Stimulated activated CD8-positive, alpha-beta memory T cell treated with anti-CD3 and anti-CD28 coated beads, Interleukin-12 subunit alpha, Interleukin-12 subunit beta, amount 100 ng/mL, for 4 hours (primary cell): ENCODE measurements at places on chromosomes 13 and 19.
A peak's percentile ranks its signal among the peaks of the same experiment; 100 is the strongest.

- no peak for DNase-seq
Observed at GRCh38 chr13:30502237-30502636, 36.5 kb upstream of the HMGB1 start.

DNA sequence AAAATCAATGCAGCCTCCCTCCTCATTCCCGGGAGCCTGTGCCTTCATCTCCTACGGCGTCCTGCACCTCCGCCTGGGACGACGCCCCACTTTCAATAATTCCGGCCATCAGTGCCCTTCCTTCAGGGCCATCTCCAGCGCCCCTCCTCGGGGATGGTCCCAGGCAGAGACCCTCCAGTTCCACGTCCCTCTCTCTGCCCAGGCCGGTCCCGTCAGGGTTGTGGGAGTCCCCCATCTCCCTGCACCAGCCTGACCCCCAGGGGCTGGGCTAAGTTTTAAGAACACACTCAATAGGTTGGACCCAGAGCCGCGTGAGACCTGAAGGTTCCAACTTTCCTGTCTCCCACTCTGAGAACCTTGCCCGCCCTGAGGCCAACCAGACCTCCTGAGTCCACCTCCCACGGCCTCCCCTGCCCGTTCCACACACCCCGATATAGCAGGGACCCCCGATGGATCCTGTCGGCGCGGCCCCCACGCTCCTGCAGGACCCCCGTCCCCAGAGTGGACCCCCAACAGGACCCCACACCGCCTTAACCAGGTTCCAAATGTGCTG lies 646 bp downstream of the TMEM161A start:
- no peak for DNase-seq

- peak; percentile 59 for DNase-seq
Observed at GRCh38 chr19:48319647-48320541, 5.5 kb upstream of the EMP3 start.

DNA sequence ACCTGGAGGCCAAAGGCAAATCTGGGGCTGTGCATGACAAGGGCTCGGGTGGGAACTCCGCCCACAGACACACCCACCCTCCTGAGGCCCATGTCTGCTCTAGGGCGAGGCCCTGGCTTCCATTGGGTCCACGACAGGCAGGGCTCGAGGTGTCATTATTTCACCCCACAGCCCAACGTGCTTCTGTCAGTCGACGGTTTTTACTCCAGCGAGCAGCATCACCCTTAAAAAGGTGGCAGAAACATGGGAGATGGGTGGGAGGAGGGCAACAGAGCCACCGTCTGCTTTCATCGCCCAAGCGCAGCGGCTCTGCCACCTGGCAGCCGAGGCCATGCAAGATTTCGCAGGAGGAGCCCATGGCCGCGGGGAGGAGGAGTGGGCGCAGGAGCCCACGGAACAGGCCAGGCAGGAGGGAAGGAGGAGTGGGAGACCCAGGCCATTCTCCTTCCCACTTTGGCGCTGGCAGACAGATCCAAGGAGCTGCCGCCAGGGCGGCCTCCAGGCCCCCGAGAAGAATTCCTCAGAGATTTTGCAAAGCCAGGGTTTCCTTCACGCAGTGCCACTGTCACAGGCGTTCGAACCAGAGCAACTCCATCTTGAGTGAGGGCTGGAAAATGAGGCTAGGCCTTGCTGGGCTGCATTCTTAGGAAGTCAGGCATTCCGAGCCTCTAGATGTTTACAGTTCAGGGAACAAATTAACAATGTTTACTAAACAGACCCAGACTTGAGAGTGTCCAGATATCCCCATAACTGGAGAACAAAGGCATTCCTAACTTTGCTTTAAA lies 49.3 kb upstream of the TUBGCP3 start:
- no peak for DNase-seq

- DNase-seq = no peak
Observed at GRCh38 chr13:33575378-33575777, 242.6 kb upstream of the RFC3 start.

GRCh38 chr19:35775046-35775297 lies 392 bp upstream of the ARHGAP33 start:
- DNase-seq = no peak

GRCh38 chr13:76216729-76217128 lies 580.6 kb downstream of the LMO7 start:
- no peak for DNase-seq

- DNase-seq = no peak
Observed at GRCh38 chr13:52921194-52921593, 72.8 kb upstream of the PCDH8 start.

GRCh38 chr19:37217480-37217774 lies 587 bp upstream of the ZNF383 start:
- DNase-seq = no peak

GRCh38 chr13:35216131-35216530 lies 260.4 kb downstream of the MAB21L1 start:
- no peak for DNase-seq

- DNase-seq = no peak
Observed at GRCh38 chr13:39556866-39557265, 46.1 kb downstream of the LHFPL6 start.

- DNase-seq = no peak
Observed at GRCh38 chr19:3119693-3120380, 16.0 kb upstream of the GNA15 start.

GRCh38 chr13:99296398-99296797 lies 10.8 kb downstream of the GPR183 start:
- DNase-seq = no peak

DNA sequence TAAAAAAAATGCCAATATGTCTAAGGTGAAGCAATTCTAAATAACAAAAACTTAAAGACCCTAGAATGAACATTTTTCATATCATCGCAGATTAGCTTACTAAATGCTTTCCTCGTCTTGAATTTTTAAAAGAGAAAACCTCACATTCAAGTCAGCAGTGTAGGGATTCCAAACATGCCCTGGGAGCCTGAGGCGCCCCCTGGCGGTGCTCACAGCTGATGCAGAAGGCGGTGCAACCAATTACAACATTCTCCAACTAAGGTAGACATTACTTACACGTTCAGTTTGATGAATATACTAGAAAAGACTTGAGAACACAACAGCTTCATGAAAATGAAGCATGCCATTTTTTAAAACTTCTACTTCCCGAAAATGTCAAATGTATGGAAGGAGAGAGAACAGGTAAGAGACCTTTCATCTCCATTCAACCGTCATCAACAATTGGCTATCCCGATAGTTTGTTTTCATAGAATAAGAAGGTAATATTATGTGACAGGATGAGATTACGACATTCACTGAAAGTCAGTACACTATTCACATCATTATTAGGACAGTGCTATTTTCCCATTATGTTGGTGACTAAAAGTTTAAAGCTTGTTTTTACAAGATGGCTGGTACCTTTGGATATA lies 304.4 kb downstream of the DCLK1 start:
- no peak for DNase-seq

DNA sequence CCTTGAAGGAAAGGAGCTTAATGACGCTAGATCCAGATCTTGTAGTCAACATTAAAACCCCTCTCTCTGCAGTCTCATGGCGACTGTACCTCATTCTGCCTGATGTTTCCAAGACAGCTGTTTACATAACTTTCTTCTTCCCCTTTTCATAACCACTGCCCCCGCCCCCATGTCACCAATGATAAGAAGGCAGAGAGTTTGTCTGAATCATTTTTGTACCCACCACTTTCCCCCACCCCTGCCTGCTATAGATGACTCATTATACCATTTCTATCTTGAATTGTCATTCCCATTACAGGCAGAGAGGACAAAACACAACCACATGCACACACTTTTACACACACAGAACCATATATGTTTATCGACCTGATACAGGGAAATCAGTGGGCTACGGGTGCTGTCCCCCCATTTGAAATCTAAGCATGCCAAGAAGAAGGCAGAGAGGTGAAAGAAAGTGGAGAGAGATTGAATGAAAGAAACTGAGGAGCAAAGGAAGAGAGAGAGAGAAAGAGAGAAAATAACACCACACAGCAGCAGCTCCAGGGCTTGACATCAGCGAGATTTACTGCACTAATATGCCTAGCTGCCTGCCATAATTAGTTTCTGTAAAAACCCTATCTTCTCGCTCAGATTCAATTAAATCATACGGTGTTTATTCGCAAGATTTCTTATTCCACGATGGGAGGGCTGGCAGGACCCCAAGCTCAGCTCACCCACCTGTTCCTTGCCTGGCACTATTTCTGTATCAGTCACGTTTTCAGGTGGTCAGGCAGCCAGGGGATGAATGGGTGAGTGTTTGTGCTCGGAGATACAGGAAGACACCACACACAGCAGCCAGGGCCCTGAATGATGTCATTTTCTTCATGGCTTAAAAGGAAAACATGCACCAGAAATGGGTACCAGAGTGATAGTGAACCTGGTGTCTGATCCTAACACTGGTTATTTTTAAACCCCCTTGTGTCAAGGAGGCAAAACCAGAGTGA lies 114.3 kb upstream of the SERP2 start:
- peak; percentile 55 for DNase-seq

- no peak for DNase-seq
Observed at GRCh38 chr19:31262725-31263191, 86.5 kb downstream of the TSHZ3 start.

GRCh38 chr13:95926231-95926630 lies 127.0 kb downstream of the UGGT2 start:
- DNase-seq = no peak

DNA sequence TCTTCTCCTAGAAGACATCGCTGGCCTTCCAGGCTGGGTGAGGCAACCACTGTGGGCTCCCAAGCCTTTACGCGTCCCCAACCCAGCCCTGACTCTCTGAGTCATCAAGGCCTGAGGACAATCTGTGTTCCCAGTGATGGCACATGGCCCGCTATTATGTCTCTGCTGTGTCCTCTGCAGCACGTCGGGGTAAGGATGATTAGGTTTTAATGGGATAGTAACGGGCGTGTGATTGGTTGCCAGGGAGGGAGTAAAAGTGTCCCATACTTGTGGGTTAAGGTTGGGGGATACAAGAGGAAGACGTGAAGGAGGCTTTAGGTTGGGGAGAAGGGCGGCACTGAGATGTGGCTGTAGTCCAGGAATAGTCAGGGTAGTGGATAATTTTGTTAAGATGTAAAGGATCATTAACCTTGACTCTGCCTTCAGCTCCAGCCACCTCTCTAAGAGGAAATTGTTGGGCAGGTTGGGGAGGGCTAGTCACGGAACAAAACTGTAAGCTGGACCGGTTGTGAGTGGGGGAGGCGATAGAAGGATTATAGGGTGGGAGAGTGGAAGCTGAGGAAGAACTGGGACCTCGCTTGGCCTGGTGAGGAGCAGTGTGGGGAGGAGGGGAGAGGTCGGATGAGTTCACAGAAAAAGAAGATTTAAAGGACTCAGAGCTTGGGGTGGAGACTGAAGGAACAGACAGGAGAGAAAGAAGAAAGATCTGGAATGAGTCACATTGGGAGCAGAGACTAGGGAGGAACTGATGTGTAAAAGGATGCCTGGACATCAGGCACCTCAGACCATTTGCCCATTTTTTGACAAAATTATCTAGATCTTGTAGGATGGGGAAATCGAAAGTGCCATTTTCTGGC lies 27.9 kb upstream of the IGFL1 start:
- no peak for DNase-seq

GRCh38 chr13:110546926-110547325 lies 14.6 kb downstream of the RAB20 start:
- DNase-seq = no peak

DNA sequence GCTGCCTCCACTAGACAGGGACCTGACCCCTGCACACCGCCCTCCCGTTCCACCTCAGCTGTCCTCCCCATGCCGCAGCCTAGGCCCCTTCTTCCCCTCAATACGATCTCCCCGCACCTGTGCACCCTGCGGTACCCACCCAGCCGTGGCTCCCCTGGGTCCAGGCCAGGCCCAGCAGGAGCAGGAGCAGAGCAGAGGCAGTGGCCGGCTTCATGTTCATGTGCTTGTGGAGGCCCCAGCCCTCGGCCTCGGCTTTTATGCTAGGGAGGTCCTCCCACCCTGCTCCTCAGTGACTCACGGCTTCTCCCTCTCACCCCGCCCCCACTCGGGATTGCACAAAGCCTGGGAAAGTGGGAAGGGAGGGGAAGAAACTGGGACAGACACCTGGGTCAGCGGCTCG lies 11.4 kb upstream of the KRTDAP start:
- no peak for DNase-seq

DNA sequence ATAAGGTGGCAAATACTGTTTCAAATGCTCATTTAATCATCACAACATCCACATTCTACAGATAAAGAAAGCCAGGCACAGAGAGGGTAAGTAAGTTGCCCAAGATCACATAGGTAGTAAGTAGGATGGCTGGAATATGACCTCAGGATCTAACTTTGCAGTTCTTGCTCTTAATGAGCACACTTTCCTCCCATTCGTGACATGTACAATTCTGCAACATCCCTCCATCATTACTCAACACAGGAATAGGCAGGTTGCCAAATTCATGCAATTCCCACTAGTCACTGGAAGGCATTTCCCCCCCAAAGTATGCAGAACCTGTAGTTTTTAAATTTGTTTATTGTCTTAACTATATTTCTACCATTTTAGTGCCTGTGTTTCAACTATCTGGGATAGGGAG lies 109.2 kb downstream of the OLFM4 start:
- DNase-seq = no peak

DNA sequence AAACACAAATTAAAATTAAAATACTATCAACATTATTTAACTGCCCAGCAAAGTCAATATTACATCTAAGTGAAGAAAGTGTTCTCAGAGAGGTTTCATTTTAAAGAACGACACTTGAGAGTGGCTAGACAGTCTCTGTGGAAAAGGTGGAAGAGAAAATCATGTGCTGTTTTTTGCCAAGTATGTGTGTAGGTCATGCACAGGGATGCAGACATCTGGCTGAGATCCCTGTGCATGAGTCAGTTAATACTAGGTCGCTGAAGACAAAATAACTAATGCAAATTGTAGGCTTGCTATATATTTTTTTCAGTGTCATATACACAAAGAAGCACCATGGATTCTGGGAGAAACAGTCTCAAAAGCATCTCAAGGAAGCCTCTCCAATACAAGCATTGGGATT lies 44.3 kb upstream of the ENOX1 start:
- DNase-seq = no peak

- DNase-seq = no peak
Observed at GRCh38 chr13:31175847-31176532, 14.3 kb upstream of the HSPH1 start.

GRCh38 chr13:106095406-106095805 lies 440.1 kb downstream of the EFNB2 start:
- no peak for DNase-seq

DNA sequence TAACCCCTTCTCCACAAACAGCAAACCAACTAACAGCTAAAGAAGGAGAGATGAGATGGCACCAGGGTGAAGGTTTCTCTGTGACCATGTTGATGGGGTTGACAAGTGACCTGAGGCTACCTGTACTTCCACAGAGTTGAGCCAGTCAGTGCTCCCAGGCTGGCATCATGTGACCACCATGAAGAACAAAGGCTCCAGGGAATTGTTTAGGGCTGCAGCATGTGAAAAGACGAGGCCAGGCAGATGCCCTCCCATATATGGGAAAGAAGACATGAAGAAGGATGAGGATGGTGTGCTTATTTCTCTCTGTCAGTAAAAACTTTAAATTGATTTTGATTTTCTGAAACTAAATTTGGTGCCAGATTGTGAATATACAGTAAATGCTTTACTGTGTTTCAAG lies 220.6 kb downstream of the OLFM4 start:
- DNase-seq = no peak

- DNase-seq = no peak
Observed at GRCh38 chr13:85586422-85586831, 212.8 kb downstream of the SLITRK6 start.

- DNase-seq = no peak
Observed at GRCh38 chr13:74132152-74132775, 1.9 kb downstream of the KLF12 start.
